NCI-H524 (cell line): ENCODE measurements at places on chromosomes 16 and 17.

DNA sequence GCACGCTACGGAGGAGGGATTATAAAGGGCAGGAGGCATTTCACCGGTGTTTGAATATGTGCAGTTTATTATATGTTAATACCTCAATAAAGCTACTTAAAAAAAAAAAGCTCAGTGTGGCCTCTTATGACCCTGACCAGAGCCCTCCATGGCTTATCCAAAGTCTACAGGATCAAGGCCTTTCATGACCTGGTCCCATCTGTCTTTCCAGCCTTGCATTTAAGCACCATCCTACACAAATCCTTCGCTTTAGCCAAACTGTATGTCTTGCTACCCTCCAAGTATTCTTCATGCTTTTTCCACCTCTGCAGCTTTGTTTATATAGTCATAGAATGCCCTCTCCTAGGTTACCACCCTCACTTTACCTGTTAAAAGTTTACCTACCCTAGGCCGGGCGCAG is 6.5 kb downstream of the MFSD6L start:
- no peak for DNase-seq

GRCh38 chr16:19382084-19382801 is 35.4 kb upstream of the TMC5 start:
- DNase-seq = peak; percentile 23

DNA sequence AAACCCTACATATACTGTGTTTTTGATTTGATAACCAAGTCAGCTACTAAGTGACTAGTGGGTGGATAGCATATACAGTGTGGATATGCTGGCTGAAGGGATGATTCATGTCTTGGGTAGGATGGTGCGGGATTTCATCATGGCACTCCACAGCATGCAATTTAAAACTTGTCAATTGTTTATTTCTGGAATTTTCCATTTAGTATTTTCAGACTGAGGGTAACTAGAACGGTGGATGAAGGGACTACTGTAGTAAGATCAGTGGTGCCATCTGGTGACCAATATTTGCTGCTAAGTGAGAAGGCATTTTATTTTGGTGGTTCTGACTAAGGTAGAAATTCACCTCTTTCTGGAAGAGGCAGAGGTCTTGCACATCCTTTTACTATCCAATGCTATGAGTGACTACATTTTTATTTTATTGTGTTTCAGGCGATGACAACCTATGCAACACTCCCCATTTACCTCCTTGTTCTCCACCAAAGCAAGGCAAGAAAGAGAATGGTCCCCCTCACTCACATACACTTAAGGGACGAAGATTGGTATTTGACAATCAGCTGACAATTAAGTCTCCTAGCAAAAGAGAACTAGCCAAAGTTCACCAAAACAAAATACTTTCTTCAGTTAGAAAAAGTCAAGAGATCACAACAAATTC is 3.1 kb downstream of the CDC6 start:
- DNase-seq = peak; percentile 65

DNA sequence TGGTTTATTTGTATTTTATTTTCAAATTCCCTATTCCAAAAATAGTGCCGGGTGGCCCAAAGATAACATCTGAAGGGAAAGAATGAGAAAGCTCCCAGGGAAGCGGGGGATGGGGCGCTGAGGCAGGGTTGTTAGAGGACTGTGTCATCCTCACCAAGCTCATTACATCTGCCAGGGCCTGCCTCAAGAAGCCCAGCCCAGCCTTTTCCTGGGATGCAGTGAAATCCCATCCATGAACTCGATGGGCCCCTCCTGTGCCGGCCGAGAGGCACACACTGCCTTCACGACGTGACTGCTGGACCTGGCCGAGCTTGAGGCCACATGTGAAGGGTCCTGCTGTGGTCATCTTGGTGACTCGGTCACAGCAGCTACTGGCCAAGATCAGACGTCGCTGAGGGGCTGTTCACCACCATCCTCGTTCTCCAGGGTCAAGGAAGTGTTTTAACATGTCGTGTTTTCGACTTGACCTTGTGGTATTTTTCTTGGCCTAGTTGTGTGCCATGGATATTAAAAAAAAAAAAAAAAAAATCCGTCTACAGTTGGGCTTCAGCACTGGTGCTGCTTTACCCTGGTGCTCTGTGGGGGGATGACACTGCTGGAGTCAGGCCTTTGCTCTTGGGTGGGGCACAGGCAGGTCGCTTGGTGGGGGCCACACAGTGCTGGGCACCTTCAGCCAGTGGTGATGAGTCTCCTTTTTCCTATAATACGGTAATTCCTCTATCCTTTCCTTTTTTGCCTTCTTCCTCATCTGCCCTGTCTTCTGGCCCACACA is 4.9 kb downstream of the TIMM22 start:
- no peak for DNase-seq

GRCh38 chr17:21095735-21096134 is 31.0 kb upstream of the DHRS7B start:
- DNase-seq = no peak

GRCh38 chr17:83121921-83122820 is 42.8 kb downstream of the METRNL start:
- DNase-seq = no peak

DNA sequence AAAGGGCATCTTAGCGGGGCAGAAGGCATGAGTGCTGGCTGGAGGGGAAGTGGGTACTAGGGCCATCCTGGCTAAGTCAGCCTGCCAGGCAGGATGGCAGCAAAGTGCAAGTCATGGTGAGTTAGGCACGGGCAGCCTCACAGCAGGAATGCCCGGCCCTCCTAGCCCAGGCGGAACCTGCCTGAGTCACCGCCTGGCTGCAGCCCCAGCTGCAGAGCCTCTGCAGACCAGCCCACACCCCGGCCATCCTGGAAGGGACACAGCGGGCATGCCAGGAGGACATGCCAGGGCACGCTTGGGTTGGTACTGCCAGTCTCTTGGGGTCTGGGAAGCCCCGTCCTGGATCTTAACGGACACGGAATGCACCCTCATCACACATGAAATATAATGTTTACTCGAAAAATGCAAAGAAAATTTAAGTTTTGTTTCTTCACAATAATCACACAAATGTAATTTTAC is 5.0 kb upstream of the ALDH3A1 start:
- DNase-seq = no peak
